ENCODE measurements at places on chromosomes 7 and 10.
A peak's percentile ranks its signal among the peaks of the same experiment; 100 is the strongest.

DNA sequence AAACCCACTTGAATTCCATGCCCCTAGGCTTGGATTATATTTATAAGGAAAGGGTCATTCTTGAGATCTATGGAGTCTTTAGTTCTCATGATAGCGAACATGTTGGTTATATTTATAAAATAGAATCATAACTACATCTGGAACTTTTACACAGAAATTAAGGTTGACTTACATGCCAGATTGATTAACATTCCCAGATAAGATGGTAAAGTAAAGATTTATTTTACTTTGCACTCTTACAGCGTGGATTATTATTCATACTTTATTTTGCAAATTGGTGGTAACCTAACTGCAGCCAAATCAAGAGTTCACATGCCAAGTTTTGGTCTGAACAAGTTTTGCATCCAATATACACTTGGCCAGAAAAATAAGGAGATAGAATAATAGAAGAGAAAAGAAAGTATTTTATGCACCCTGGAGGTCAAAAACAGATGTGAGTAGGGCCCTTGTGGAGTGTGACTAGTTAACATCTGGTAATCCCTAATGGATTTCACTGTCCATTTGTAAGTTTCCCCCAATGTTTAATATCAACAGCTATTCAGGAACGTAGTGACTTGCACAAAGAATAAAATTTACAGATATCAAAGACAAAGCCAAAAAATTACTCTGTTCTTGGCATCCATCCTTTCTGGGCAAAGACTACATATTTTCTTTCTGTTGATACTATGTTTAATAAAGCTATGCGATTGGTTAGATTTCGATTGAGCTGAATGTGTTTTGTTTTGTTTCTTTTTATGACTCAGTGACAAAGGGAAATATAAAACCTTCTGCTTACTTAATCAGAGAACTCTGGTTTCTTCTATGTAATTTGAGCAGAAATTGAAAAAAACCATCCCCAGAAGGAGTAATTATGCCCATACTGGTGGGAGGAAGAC lies 10.1 kb upstream of the TMEM26 start:
- H3K27ac ChIP-seq: no peak overlapping the region
- H3K36me3 ChIP-seq: no peaks in the 10 kb centered on the region
- no peaks in the 10 kb centered on the region for H3K4me1 ChIP-seq
- H3K27me3 ChIP-seq: peaks cover under 1% of the 10 kb centered on the region
- peak; percentile 31 for DNase-seq

- no peaks in the 10 kb centered on the region for H3K27me3 ChIP-seq
- H3K4me1 ChIP-seq: peaks cover 35% of the 10 kb centered on the region
- H3K4me3 ChIP-seq: no peak overlapping the region
- H3K36me3 ChIP-seq: no peaks in the 10 kb centered on the region
- DNase-seq: no peak
These were observed 3.1 kb upstream of the ARID5B start for GRCh38 chr10:61898435-61898778.

- no peak overlapping the region for H3K4me3 ChIP-seq
- H3K36me3 ChIP-seq: no peaks in the 10 kb centered on the region
- no peak overlapping the region for H3K27ac ChIP-seq
- no peaks in the 10 kb centered on the region for H3K4me1 ChIP-seq
These were observed 180.7 kb upstream of the PRSS1 start for GRCh38 chr7:142568435-142569097.

DNA sequence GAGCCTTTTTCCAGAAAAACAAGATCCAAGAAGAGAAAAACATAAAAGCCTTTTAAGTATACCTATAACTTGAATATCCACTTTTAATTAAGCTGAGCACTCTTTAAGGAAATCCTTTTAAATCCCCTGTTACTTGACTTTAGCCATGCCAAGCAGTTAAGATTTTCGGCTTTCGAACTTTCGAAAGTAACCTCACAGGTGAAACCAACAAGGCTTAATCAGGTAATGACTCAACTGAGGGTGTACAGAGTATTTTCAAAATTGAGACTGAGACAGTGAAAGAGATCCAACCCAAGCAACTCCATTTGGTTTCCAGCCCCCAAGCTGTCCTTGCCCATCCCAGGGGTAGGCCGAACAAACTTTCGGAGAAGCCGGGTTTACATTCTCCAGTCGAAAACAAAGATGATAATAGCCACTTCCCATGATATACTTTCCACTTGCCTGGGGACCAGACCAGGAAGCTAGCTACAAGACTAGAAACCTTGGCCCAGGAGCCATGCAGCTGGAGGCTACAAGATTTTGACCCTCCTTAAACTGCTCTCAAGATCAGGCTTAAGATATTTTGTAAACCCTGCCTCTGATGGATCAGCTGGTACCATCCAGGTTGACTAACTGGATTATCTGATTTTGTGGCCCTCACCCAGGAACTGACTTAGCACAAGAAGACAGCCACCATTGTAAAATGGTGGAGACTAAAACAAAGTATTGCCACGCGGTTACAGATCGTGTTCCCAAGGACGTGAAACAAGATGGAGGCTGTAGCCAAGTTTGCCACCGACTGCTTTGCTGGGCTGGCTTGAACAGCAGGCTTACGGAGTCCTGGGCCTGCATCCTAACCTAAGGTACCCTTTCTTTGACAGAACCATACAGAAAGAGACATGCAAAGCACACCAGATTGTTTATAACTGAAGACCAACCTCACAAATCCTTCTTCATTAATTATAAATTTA lies 32.3 kb downstream of the C1GALT1 start:
- H3K27me3 ChIP-seq: no peaks in the 10 kb centered on the region
- H3K4me3 ChIP-seq: no peak overlapping the region
- H3K27ac ChIP-seq: no peak overlapping the region
- no peak for DNase-seq

DNA sequence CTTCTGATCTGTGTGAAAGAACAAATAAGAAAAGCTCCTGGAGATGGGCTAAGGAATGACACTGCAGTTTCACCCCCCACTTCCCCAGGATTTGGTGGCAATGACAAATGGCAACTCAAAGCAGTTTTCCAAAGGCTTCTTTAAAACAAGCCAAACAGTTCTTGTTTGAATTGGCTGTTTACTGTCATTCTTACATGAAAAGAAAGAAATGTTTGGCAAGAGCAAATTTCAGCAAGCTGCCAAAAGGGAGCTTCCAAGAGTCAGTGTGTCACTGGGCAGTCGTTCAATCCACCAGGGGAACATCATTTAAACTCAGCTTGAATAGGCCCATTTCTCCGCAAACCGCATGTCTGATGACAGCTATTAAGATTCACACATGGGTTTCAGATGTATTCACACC lies 119.0 kb upstream of the RHOBTB1 start:
- no peak overlapping the region for H3K4me3 ChIP-seq
- no peak overlapping the region for H3K27ac ChIP-seq
- H3K36me3 ChIP-seq: no peaks in the 10 kb centered on the region
- no peaks in the 10 kb centered on the region for H3K27me3 ChIP-seq
- no peak for DNase-seq

DNA sequence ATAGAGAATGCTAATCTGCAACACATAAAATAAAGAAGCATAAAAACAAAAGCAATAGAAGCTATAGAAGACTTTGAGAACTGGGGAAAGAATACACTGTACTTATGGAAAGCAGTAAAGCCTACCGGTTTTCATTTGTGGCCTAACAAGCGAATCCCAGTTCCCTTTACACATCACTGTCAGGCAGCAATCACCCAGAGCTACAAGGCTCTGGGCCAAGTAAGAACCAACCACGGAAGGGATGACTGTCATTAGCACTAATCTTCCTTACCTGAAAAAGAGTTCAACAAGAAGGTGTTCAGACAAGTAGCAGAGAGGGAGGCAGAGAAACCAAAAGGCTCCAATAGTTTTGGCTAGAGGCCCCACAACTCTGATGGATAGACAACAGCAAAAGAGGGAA lies 15.0 kb downstream of the CCDC6 start:
- DNase-seq: no peak
- no peaks in the 10 kb centered on the region for H3K27me3 ChIP-seq
- H3K27ac ChIP-seq: peak overlapping the region; percentile 56
- H3K4me1 ChIP-seq: peaks cover 37% of the 10 kb centered on the region

- DNase-seq: no peak
- no peaks in the 10 kb centered on the region for H3K4me1 ChIP-seq
- no peaks in the 10 kb centered on the region for H3K27me3 ChIP-seq
- H3K4me3 ChIP-seq: no peak overlapping the region
These were observed 72.4 kb upstream of the TAC1 start for GRCh38 chr7:97659363-97660045.

Measured in large intestine (tissue), 12 donors.